Neural crest cell (in vitro differentiated cells): ENCODE measurements at places on chromosomes 11 and 22. TPM values are rescaled to one million over a fixed set of nuclear protein-coding genes. Genes with fewer than 3 reads are reported as not detected.

GRCh38 chr11:43921561-43922294 lies 20.7 kb upstream of the C11orf96 start:
- H3K36me3 ChIP-seq = no peaks in the 10 kb centered on the region
- H3K4me3 ChIP-seq = no peak overlapping the region
- H3K27ac ChIP-seq = no peak overlapping the region
- H3K27me3 ChIP-seq = no peaks in the 10 kb centered on the region
- peaks cover 21% of the 10 kb centered on the region for H3K4me1 ChIP-seq

CABP4 gene
- total RNA-seq = not detected in 2 replicates

DNA sequence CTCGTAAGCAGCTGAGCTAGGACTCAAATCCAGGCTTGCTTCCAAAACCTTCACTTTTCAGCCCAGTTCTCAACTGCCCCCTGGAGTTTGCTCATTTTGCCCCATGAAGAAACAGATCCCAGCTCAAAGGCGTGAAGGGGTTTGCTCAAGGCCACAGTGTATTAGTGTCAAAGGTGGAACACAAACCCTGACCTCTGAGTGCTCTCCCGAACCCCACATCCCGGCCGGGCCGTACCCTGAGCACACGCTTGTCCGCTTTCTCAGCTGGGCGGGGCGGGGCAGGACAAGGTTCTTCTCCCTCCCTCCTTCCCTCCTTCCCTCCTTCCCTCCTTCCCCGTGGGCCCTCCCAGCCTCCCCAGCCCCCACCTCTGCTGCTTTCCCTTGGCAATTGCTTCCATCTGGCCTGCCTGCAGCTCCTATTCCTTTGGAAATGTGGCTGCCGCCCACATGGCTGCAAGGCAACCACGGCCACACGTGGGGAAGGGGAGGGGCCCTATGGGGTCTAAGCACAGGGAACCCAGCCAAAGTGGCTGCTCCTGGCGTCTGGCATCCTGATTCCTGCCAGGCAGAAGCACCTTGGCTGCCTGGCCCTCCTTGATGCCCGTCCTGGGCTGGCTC lies 4.1 kb downstream of the ST3GAL4 start:
- H3K4me3 ChIP-seq = peak overlapping the region; percentile 68
- no peaks in the 10 kb centered on the region for H3K27me3 ChIP-seq
- H3K4me1 ChIP-seq = peaks cover 54% of the 10 kb centered on the region
- H3K27ac ChIP-seq = peak overlapping the region; percentile 75
- H3K36me3 ChIP-seq = no peaks in the 10 kb centered on the region

- H3K27ac ChIP-seq = no peak overlapping the region
- H3K4me1 ChIP-seq = peaks cover 13% of the 10 kb centered on the region
- H3K27me3 ChIP-seq = no peaks in the 10 kb centered on the region
- peaks cover 13% of the 10 kb centered on the region for H3K36me3 ChIP-seq
These were observed 71.6 kb downstream of the CCDC34 start for GRCh38 chr11:27291302-27291889.

CDC42EP2 gene
- total RNA-seq = 2.3 and 4.0 TPM in 2 replicates

- peak; percentile 34 for DNase-seq
- H3K4me3 ChIP-seq = no peak overlapping the region
- H3K36me3 ChIP-seq = no peaks in the 10 kb centered on the region
- H3K27ac ChIP-seq = no peak overlapping the region
These were observed 10.2 kb downstream of the SERPIND1 start for GRCh38 chr22:20783844-20784723.

DNA sequence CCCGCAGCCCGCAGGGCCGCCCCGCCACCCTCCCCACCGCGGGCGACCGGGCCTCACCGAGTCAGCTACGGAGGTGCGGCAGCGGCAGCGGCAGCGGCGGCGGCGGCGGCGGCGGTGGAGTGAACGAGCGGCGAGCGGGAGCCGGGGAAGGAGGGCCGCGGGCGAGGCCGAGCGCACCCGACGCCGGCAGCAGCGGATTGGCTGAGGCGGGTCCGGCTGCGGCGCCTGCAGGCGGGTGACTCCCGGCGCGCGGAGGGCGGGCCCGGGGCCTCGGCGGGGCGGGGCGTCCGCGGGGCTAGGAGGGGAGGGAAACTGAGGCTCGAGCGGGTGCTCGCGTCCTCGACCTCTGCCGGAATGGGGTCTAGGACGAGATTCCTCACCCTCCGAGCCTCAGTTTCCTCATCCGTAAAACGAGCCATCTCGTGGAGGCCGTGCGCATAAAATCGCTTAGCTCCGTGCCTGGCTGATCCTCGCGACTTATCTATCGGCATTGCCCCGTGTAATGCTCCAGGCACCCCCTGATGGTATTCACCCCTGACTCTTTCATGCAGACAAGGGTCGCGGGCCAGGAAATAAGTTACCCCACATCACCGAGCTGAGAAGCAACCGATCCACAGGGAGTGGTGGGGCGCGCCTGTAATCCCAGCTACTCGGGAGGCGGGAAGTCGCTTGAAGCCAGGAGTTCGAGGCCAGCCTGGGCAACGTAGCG lies at the start of gene CPT1A:
Gene CPT1A (minus strand): TSS at position 199 of the 709 bp plus-strand sequence. CDS start 26,442 bp downstream, outside the sequence.
- no peaks in the 10 kb centered on the region for H3K36me3 ChIP-seq
- no peak within 1 kb of the TSS for H3K27ac ChIP-seq
- H3K4me3 ChIP-seq = no peak within 1 kb of the TSS
- peaks cover 25% of the 10 kb centered on the region for H3K4me1 ChIP-seq

SERPING1 gene
- total RNA-seq = 28.0 and 31.7 TPM in 2 replicates

DNA sequence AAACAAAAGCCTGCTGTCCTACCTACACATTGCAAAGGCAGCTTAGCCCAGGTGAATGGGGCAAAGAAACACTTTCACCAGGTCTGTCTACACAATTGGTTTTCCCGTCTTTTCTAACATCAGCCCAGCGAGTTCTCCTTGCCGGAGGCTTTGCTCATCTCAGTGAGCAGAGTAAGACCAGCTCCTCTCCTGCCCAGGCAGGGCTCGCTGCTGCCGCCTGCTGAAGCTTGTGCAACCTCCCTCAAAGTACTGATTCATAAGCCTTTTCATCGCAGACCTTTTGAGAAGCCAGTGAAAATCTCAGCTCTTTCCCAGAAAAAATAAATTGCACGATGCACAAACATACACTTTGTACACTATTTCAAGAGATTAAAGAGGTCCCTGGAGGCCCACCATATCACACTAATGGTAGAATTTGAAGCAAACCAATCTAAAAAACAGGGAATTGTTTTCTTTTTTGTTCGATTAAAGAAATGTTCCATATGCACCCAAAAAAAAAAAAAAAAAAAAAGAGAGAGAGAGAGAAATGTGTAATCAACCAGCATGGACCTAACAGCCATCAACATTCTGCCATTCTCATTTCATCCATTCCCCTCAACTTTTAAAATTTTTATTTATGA lies 328.1 kb upstream of the MPPED2 start:
- H3K36me3 ChIP-seq = no peaks in the 10 kb centered on the region
- DNase-seq = peak; percentile 58
- no peak overlapping the region for H3K27ac ChIP-seq
- H3K4me1 ChIP-seq = peaks cover 22% of the 10 kb centered on the region
- no peak overlapping the region for H3K4me3 ChIP-seq

DNA sequence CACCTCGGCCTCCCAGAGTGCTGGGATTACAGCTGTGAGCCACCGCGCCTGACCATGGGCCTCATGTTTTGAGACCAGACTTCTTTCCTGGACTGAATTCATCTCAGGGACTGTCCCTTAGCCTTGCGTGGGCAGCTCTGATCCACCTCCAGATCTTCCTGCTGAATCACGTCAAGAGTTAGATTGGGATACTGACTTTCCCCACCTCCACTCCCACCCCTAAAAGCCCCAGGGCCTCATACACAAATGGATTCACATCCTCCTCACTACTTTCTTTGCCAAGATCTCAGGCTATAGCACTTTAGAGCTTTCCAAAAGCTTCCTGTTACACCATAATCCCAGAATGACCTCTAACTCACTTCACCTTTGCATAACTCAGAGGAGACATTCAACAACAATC lies 12.1 kb downstream of the CCDC87 start:
- no peak overlapping the region for H3K27ac ChIP-seq
- peaks cover 5% of the 10 kb centered on the region for H3K36me3 ChIP-seq
- H3K27me3 ChIP-seq = peaks cover 6% of the 10 kb centered on the region
- DNase-seq = no peak
- H3K4me1 ChIP-seq = peaks cover 7% of the 10 kb centered on the region

DNAJB7 gene
- not detected in 2 replicates for total RNA-seq

CHRM4 gene
- 0.37 and 0.39 TPM in 2 replicates for total RNA-seq
